ENCODE measurements at places on chromosomes 2 and 18. TPM values are rescaled to one million over a fixed set of nuclear protein-coding genes. Genes with fewer than 3 reads are reported as not detected.

Gene LMAN1
- 116 TPM for total RNA-seq

Gene CPS1
- total RNA-seq: 1.3 TPM

Gene MAP3K19
- total RNA-seq: not detected

Gene NAT8
- not detected for total RNA-seq

Gene POTEI
- not detected for total RNA-seq

Gene AGXT
- 0.33 TPM for total RNA-seq

Gene POTEJ
- not detected for total RNA-seq

Gene LGALSL
- 2.3 TPM for total RNA-seq

Gene CHRNA1
- total RNA-seq: not detected

Gene CXCR1
- not detected for total RNA-seq

Gene TRABD2A
- 21.2 TPM for total RNA-seq

Gene ABHD1
- total RNA-seq: not detected

Gene ZNF532
- 5.6 TPM for total RNA-seq

Gene SLC11A1
- 0.05 TPM for total RNA-seq

Gene YPEL5
- 20.6 TPM for total RNA-seq

DNA sequence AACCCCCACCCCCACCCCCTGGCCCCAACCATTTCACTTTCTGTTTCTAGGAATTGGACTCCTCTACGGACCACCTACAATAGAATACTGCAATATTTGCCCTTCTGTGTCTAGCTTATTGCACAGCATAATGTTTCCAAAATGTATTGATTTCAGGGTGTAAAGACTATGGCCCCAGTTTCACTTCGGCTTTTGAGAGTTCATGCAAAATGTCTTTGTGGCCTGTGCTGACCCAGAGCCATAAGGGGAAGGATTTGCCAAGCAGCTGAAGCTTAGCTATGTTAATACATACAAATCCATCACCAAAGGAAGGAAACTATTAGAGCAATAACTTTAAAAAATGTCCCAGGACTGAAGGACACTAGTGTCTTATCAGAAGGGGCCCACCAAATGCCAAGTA is 11.2 kb upstream of the ATP9B start:
- no peak for DNase-seq

DNA sequence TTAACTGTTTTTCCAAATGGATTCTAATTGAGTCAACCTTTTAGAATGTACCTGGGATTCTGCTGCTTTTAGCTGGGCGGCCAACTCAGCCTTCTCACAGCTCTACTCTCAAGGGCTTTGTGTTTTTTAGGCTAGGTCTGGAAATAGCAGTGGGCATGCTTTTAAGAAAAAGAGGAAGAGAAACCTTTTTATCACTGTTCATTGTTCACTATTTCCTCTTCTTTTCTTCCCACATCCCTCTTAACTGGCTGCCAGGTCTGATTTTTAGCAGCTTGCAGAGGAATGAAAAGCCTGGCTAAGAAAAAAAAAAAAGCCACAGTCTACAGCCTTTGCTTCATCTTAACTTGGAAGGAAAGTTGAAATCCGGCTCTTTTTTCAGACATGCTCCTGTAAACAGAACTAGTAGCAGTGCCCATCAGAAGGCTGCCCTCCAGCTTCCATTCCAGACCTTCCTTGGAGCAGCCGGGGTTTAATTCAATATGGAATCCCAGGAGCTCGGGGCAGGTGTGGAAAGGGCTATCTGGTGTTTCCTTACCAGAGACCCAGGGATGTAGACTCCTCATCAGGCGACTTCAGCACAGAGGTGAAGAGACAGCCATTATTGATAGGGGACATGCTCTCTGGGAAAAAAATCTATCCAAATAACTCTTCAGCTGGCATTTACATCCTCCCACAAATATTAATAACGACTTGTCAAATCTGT is 230.7 kb downstream of the MYO3B start:
- no peak for DNase-seq

GRCh38 chr2:174051741-174052583 is 86.8 kb upstream of the SP3 start:
- DNase-seq: no peak

GRCh38 chr2:20071397-20072383 is 20.3 kb upstream of the LAPTM4A start:
- DNase-seq: no peak

DNA sequence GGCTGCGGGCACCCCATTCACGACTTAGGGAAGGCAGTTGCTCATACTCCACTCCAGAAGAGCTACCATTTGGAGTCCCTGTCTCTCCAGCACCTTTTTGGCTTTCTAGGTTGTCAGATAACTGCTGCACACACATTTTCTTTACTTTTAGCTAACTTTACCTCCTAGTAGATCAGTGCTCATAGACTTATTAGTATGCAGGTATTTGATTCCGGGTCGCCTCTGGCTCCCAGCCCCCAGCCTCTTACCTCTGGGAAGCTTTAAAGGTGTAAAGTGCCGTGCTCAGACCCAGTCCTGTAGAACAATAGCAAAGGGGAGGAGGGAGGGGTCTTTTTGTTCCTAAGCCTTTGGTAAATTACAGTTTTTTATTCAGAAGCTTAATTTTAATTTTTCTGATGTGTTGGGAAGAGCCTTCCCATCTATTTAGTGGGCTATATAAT is 102.9 kb downstream of the SPTBN1 start:
- no peak for DNase-seq

DNA sequence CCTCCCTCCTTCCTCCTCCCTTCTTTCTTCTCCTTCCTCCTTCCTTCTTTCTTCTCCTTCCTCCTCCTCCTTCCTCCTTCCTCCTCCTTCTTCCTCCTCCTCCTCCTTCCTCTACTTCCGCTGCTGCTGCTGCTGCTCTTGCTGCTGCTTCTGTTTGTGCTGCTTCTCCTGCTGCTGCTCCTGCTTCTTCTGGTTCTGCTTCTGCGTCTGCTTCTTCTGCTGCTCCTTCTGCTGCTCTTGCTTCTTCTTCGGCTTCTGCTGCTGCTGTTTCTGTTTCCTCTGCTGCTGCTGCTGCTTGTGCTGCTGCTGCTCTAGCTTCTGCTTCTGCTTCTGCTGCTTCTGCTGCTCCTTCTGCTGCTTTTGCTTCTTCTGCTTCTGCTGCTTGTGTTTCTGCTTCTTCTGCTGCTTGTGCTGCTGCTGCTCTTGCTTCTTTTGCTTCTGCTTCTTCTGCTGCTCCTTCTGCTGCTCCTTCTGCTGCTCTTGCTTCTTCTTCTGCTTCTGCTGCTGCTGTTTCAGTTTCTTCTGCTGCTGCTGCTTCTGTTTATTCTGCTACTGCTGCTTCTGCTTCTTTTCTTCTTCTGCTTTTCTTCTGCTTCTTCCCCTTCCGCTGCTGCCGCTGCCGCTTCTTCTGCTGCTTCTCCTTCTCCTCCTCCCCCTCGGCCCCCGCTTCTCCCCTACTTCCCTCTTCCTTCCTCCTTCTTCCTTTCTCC is 8.6 kb downstream of the SNRNP27 start:
- no peak for DNase-seq

- DNase-seq: no peak
Observed at GRCh38 chr2:43228321-43228751, 1.9 kb upstream of the ZFP36L2 start.

DNA sequence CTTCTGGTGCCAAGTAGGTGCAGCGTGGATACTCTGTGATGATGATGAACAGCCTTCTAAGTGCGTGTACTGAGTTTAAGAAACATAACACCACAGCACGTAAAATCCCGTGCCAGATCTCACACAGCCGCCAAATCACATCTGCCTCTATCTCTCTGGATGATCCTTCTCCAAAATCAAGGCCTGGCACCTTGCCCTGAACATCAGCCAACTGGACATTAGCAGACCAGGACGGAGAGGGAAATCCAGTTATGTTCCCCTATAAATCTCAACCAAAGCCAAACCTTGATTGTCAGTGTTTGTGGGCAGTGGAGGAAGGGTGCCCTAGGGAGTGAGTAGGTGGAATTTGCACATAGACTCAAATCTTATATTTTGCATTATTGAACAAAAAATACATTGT is 164.3 kb downstream of the MIB1 start:
- no peak for DNase-seq

- no peak for DNase-seq
Observed at GRCh38 chr2:240340361-240340761, 95.1 kb upstream of the GPC1 start.

DNA sequence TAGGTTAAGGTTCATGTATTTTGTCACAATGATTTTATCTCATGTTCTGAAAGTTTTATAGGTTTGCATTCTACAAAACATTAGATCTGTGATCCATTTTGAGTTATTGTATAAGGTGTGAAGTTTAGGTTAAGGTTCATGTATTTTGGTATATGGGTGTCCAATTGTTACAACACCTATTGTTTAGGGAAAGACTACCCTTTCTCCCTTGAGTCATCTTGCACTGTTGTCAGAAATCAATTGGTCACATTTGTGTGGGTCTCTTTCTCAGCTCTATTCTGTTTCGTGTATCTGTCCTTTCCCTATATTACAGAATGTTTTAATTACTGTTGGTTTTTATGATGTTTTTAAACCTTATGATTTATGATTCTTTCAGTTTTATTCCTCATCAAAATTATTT is 192.3 kb downstream of the MCFD2 start:
- DNase-seq: no peak

- DNase-seq: no peak
Observed at GRCh38 chr2:47008381-47009252, 93.0 kb upstream of the MCFD2 start.

GRCh38 chr2:109341355-109342255 is 212.6 kb downstream of the SH3RF3 start:
- DNase-seq: no peak

DNA sequence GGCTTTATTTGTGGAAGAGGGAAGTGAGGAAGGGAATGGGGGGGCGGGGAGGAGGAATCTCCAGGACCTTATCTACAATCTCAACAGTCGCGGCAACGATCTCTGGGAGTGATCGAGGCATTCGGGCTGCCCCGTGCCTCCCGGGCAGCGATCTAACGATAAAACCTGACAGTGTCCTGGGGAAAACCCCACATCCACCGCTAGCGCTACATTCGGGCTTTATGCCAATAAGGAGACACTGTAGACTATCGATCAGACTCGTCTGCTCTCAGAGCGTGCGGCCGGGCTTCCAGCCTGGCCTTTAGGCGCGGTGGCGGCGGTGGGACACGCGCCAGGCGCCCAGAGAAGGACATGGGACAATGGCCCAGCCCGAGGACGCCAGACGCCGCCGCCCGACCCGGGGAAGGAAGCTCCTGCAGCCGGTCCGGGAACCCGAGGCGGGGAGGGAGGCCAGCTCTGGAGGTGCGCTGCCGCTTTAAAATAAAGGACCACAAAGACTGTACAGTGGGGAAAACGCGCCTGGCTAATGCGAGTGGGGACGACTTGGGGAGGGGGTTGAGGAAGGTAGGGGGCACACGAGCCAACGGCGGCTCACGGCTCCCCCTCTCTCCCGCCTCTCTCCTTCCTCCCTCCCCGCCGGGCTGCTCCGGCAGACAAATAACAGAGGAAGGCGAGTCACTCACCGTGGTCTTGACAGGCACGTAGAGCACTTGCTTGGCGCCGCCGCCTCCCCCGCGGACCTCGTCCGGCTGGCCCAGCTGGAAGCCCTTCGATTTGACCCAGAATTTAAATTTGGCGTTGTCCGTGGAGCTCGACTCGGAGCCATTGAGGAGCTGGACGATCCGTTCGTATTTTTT is 2.2 kb downstream of the NOL4 start:
- no peak for DNase-seq

DNA sequence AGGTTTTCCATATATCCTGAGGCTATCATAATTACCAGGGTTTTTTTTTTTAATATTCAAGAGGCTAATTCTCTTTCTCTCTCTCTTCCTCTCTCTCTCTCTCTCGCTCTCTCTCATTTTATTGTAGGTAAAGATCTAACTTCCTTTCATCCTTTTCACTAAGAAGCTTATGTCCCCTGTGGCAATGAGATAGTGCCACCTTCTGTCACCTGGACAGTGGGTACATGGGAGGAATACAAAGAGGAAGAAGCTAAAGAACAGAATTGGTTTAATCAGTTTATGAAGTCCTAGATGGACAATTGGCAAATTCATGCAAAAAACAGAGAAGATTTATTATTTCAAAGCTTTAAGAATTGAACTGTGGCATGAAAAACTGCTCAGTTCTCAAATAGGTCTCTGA is 1582.3 kb upstream of the TMEFF2 start:
- no peak for DNase-seq

DNA sequence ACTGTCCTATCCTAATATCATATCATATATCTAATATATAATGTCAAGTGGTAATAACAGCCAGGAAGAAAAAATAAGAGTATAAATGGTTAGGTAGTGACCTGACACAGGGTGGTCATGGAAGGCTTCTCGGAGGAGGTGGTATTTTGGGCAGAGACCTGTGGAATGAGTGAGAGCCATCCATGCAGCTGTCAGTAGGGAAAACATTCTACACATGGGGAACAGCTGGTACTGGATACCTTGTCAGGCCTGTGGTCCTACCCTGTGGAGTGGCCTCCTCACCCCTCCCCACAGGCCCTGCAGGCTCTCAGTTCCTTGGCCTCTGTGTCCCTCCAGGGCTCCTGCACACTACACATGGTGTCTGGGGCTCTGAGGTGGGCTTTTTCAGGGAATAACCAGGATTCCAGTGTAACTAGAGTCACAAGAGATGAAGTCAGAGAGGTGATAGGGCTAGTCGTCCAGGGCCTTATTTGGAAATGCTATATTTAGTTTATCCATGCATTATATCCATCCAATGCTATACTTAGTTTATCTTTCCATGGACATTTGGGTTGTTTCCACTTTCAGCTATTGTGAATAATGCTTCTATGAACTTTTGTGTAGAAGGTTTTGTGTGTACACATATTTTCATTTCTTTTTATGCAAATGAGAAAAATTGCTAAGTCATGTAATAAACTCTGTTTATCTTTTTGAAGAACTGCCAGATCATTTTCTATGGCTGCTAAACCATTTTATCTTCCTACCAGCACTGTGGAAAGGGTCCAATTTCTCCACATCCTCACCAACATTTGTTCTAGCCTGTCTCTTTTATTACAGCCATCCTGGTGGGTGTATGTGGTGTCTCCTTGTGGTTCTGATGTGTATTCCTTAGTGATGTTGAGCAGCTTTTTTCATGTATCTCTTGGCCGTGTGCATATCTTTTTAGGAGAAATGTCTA is 75.6 kb downstream of the TPGS2 start:
- no peak for DNase-seq

GRCh38 chr2:27262379-27263286 is at the start of gene SLC30A3:
Gene SLC30A3, minus strand, starts transcription at chr2:27263047. Its CDS starts 141 bp downstream, at chr2:27262906.
- peak; percentile 70 for DNase-seq

- no peak for DNase-seq
Observed at GRCh38 chr2:84631985-84632384, 115.7 kb downstream of the DNAH6 start.

DNA sequence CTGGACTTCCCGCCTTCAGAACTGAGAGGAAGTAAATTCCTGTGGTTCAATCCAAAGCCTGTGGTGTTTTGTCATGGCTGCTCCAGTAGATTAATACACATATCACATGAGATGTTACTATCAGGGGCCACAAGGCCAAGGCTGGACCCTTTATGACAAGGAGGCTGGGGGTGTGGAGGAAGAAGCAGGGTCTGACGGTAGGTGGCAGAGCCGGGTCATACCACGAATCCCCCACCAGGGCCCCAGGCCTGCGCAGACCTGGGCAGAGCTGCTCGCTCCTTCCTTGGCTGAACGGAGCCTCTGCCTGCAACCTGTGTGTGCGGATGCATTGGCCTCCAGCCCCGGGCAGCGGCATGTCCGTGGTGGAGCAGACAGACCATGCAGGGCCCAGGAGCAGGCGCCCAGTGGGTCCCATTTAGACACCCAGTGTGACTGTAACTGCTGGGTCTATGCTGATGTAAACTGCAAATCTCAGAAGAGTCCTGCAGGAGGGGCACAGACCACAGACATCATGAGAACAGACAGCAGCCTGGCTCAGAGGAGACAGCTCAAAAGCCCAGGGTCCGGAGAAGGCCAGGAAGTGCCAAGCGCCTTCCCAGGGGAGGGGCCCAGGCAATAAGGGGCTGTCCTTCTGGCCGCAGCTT is 155.2 kb downstream of the PXDN start:
- no peak for DNase-seq

- no peak for DNase-seq
Observed at GRCh38 chr18:31229829-31230228, 67.2 kb upstream of the DSC1 start.
